Cerebellum (tissue), 4 donors: ENCODE measurements at places on chromosomes 16 and 17.

DNA sequence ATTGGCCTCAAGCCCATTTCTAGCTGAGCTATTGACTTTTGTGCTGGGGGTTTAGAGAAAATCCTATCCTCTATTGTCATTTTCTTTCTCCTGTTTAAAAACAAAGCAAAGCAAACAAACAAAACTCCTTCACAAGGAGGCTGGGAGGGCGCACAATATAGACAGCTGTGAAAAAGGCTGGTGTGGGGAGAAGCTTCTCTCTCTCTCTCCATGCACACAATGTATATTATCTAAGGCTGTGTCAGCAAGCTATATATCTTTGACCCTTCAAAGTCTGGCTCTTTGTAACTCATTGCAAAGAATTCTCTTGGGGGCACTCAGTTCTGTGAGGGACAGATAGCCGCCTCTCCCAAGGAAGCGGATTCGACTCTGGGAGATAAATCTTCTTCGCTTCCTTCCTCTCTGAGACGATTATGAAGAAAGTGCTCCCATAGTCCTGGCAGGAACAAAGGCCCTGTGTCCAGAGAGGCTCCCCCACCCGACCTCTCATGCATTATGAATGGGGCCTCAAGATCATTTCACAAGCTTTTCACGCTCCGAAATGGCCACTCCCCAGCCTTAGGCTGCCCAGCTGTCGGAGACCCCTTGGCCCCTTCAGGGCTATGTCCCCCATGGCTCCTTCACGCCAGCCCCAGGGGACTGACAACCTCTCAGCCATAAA is 33.2 kb upstream of the MEAK7 start:
- DNase-seq = no peak

GRCh38 chr16:30377812-30378235 is 3.2 kb downstream of the MYL11 start:
- DNase-seq = peak; percentile 91

GRCh38 chr16:70692130-70692872 is 6.4 kb upstream of the MTSS2 start:
- no peak for DNase-seq

- DNase-seq = peak; percentile 31
Measured at GRCh38 chr17:81309140-81309858, 14.2 kb upstream of the SLC38A10 start.

GRCh38 chr16:87832741-87833502 is 36.4 kb downstream of the SLC7A5 start:
- DNase-seq = no peak

DNA sequence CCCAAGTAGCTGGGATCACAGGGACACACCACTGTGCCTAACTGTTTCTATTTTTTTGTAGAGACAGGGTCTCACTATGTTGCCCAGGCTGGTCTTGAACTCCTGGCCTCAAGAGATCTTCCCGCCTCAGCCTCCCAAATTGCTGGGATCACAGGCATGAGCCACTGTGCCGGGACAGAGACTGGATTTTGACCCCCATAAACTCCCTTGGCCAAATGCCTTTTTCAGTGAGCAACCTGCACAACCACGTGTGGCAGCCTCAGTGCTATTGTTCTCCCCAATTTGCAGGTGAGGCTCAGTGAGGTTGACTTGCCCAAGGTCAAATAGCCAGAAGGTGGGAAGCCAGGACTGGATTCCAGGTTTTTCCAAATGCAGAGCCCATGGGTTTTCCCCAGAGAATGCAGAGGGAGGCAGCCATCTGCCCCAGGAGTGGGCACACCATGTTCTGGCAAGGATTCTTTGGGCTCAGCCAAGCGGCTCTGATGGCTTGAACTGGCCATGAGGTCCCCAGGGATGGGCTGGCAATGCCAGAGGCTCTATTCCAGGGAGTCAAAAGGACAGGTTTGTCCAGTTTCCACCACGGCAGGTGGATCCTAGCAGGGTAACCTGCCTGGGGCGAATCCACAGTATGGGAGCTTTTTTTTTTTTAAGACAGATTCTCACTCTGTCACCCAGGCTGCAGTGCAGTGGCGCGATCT is 1.8 kb downstream of the IL27 start:
- DNase-seq = no peak
